ENCODE measurements at places on chromosomes 11 and 22.

GRCh38 chr11:35214226-35214770, 75.3 kb downstream of the CD44 start:
- DNase-seq, result no peak

DNA sequence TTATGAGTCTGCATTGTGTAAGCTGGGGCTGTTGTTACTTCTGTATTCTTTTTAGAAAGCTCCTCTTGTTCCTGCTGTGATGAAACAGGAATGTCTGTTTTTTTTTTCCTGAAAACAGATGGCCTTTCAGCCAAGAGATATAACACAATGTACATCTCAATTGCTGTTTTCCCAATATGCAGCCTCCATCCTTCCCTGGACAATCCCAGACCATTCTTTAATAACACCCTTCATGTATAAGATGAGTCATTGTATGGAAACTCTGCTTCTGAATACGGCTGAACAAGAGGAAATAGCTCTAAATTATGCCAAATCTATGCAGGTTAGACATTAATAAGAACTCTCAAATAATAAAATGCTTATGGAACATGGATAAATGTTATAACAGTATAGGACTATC, 60.2 kb upstream of the LRRC4C start:
- DNase-seq, result no peak

DNA sequence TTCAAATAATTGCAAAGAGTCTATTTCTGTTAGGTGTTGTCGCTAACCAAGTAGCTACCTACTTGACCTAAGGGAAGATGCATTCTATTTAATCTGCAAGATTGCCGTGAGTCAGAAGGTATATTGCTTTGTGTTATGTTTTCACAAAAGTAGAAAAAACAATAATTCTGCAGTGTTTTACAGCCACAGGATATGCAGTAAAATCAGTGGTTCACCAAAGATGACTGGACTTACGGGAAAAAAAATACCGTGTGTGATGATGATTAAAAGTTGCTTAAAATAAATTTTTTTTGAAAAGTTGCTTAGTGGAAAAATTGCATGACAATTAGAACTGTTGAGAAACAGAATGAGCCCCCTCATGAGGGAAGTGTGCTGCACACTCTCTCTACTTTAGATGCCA, 209.1 kb downstream of the DDX10 start:
- DNase-seq, result no peak

DNA sequence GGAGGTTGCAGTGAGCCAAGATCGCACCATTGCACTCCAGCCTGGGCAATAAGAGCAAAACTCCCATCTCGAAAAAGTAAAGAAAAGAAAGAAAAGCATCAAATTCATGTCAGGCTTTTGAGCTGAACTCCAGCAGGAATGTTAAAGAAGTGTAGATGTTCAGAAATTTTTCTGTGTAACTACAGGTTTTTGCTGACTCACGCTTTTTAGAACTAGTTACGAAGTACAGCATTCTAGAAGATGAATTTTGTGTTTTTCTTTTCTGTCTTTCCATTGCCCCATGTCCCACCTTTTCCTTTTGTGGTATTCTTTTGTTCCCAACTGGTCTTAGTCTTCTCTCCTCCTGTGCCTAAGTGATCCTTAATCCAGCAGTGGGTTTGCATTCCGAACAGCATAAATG, 56.0 kb upstream of the HORMAD2 start:
- no peak for DNase-seq

- DNase-seq, result no peak
These were observed 127.6 kb downstream of the CNTN5 start for GRCh38 chr11:99148352-99148751.

DNA sequence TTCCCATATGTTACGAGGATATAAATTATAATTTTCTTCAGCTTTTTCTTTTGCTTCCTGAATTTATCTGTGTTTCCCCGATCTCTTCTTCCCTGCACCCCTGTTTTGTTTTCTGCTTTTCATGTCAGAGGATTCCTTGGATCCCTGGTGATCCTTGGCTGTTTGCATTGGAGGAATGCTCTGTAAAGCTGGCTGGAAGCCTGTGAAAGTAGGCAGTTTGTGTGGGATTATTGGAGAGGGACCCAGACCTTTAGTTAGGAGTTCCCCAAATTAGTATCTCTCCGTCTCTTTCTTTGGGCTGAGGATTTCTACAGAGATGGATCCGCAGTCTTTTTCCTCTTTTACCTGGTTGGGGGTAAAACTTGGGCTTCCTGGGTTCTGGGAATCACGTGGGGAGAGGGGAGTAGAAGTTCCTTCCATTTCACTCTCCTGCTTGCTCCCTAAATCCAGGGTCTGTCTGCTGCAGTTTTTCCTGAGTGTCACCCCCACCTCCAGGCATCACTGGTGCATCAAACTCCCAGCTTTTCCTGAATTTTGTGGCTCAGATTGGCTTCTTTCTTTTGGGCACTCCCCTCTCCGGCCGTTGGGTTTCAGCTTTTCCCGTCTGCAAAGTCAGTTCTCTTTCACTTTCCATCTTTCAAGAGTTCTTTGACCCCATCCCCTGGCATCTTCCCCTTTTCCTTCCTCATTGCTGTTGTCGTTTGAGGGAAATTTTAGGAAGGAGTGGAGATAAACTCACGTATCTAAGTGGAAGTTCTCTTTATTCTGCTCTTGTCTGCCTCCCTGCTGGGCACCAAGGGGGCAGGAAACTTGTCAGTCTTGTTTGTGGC, 79.1 kb upstream of the ALX4 start:
- DNase-seq, result no peak

GRCh38 chr22:16915701-16916100, 90.5 kb upstream of the XKR3 start:
- no peak for DNase-seq

DNA sequence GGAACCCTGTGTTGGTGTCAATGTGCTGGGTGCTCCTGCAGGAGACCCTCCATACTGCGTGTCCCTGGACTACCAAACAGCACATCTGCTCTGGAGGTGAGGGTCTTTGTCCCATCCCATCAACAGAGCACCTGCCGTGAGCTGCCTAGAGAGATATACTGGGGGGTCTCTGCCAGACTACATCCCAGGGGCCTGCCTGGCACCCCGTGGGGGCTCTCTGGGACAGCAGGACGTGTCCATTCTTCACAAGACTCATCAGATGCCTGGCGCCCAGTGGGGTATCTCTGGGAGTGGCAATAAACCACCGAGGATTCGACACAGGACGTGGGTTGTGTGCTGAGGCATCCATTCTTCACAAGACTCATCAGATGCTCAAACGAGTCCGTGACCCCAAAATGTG, 42.7 kb downstream of the SHANK2 start:
- DNase-seq, result no peak

DNA sequence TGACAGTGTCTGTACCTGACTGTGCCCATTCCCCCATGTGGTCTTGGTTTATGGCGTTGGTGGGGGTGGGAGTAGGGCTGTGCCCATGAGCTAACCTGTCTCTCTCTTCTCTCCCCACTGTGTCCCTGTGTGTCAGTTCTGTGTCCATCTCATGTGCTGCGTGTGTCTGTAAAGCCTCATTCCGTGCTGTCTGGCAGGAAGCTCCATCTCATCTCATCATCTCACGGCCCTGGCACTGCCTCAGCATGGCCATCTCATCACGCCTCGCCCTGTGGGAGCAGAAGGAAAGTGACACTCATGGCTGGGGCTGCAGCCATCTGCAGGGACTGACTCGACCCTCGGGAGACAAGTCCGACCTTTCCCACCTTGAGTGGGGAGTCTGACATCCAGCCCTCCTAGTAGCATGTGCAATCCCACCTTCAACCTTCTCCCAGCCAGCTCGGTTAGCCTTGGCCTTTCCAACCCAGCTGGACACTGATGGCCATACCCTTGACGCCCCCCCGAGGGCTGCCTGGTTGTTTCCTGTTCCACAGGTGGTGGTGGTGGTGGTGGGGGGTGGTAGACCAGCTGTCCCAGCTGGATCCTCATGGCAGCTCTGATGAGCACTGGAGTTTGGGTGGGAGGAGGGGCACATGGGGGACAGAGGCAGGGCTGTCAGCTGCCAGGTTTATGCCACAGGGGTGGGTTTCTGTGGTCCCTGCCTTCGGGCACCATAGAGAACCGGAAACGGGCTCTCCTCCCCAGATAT, 19.0 kb downstream of the MYO18B start:
- no peak for DNase-seq

- DNase-seq, result no peak
These were observed 81.3 kb upstream of the CADM1 start for GRCh38 chr11:115585361-115586024.

GRCh38 chr11:76148941-76149613, 57.2 kb downstream of the WNT11 start:
- no peak for DNase-seq

DNA sequence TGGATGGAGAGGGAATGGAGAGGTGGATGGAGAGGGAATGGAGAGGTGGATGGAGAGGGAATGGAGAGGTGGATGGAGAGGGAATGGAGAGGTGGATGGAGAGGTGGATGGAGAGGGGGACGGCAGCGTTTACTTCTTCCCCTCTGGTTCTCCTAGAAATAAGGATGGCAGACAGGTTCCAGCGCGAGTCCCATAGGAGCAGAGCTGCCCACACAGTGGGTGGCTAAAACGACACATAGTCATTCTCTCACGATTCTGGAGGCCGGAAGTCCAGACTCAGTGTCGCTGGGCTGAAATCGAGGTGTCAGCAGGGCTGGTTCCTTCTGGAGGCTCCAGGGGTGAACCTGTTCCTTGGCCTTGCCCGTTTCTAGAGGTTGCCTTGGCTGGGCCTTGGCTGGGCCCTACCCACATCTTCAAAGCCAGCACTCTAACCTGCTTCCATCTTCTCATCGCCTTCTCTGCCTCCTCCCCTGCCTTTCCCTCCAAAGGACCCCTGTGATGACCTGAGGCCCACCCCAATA, 12.7 kb upstream of the CTSD start:
- no peak for DNase-seq

GRCh38 chr11:116415095-116415494, 357.7 kb downstream of the BUD13 start:
- peak; percentile 70 for DNase-seq

DNA sequence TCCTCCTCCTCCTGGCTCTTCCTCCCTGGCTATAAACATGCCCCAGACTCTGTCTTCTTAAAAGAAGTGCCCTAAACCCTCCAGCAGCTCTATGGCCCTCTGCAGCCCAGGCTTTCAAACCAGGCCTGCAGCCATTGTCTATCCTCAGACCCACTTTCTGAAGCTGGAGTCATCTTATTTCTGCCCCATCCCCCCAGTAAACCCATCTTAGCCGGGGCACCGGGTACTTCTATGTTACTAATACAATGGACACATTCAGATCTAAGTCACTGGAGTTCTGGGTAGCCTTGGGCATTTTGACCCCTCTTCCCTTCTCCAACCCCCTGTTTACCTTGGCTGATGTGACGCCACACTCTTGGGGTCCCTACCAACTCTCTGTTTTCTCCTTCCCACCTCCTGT, 29.7 kb upstream of the CACNG2 start:
- DNase-seq, result no peak

- no peak for DNase-seq
These were observed 84.0 kb upstream of the ZBED5 start for GRCh38 chr11:10941871-10942270.

DNA sequence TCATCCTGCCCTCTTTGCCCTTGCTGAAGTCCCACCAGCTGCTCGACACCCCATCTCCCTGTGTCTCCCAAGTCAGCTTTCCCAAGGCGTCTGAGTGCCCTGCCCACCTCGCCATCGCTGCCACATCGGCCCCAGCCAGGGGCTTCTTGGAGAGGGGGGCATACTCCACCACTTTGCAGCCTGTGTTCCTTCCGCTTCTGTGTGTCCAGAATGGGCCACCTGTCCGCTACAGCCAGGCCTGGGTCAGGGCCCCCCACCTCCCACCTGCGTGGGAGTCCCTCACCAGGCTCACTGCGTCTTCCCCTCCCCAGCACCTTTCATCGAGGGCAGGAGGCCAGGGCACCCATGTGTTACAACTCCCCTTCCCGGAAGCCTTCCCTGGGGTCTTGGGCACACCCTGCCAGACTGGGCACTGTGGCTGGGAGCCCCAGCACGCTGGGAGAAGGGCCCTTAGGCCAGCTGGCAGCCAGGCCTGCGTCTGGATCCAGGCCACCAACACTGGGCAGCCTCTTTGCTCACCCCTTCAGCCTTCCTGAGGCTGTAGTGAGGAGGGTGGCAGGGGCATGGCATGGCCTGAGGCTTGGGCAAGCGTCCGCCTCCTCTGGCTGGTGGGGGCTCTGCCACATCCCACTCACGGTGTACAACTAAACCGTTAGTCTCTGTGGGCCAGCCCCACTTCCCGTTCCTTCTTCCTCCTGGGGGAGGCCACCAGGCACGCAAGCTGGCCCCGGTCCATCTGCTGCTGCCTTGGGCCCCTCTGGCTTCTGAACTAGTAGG, 13.4 kb downstream of the CPT1A start:
- no peak for DNase-seq

GRCh38 chr11:26219183-26220117, 112.5 kb upstream of the ANO3 start:
- no peak for DNase-seq

DNA sequence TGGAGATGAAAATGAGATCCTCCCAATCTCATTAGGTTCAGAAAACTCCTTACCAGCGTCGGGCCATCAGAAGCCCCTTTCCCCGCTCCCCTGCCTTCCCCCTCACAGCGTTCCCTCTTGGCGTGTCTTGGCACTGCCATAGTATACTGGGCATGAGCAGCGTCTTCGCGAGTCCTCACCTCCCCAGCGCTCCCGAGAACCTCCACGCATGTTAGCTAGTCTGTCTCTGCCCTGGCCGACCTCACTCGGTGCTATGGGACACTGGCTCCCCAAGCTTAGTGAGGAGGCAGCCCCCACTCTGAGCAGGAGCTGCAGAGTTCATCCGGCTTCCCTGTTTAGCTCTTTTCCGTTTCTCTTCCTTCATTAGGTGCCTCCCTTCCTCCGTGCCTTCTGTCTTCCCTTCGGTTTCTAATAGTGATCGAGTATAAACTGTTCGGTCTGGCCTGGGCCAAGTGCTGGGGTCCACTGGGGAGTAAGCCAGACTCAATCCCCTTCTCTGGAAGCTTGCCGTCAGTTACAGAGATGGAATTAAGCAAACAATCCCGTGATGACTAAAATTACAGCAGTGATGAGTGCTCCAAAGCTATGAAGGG, 63.8 kb upstream of the OPCML start:
- no peak for DNase-seq

- DNase-seq, result no peak
These were observed 14.0 kb downstream of the KDELR3 start for GRCh38 chr22:38481871-38482332.

DNA sequence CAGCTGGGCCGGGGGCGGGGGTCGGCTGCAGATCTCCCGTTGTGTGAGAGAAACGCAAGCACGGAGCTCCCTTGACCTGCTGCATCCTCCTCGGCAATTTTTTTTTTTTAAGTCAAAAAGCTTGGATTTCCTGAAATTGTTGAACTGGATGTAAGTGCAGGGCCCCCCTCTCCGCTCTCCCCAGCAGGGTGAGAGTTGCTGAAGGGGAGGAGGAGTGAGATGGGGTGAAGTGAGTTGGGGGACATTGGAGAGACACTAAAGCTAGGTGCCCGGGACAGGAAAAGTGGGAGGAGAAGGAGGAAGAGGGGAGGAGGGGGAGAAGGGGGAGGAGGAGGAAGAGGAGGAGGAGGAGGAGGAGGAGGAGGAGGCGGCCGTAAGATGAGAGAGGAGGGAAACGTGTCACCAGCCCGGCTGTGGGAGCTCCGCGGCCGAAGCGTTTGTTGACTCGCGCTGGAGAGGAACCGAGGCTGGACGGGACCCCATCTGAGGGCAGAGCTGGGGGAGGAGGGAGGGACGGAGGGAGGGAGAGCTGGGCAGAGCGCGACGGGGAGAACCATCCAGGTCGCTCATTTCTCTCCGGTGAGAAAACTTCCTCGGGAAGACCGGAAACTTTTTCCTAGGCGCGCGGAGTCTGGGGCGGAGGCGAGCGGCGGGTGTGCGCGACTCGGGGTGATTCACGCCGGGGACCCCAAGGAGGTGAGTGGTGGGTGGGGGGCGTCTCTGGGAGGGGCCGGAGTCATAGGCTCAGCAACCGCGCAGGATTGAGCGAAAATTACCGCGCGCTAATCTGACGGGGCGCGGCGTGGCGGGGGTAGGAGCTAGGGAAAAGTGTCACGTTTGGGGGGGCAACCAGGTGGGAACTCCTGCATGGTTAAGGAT, 80.2 kb downstream of the PRR5L start:
- DNase-seq, result no peak
